ENCODE measurements at places on chromosomes 2 and 18.

DNA sequence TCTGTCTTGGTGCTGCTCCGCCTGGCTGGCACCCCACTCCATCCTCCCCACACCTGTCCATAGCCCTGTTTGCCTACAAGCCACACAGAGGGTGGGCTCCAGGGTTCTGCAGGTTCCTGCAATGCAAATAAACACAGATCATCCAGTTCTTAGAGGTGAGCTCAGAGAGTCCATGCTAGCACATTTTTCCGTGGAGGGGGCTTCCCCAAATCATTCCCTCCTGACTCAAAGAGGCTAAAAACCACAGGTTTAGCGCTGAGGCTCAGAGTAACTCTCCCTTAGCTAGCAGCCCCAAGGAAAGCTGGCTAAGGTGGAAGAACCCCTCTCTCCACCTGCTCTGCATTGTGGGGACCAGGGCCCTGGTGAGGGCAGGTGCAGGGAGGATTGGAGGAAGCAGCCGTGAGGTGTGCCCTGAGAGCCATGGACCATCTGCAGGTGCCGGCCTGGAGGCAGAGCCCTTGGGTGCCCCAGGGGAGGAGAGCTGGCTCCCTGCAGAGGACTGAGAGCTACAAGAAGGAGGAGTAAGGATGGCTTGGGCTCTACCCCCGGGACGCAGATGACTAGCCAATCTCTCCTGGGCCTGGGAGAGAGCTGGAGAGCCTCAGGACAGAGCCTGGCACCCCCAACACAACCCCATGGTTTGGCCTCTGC lies 23.8 kb upstream of the TEX44 start:
- H3K27ac ChIP-seq = no peak overlapping the region
- no peaks in the 10 kb centered on the region for H3K27me3 ChIP-seq
- no peak overlapping the region for H3K4me3 ChIP-seq
- H3K4me1 ChIP-seq = no peaks in the 10 kb centered on the region
- H3K36me3 ChIP-seq = no peaks in the 10 kb centered on the region
- DNase-seq = no peak

- no peak overlapping the region for H3K27ac ChIP-seq
- H3K4me1 ChIP-seq = peaks cover 7% of the 10 kb centered on the region
- H3K27me3 ChIP-seq = no peaks in the 10 kb centered on the region
- H3K4me3 ChIP-seq = no peak overlapping the region
These were observed 81.6 kb downstream of the CIB4 start for GRCh38 chr2:26559556-26559955.

DNA sequence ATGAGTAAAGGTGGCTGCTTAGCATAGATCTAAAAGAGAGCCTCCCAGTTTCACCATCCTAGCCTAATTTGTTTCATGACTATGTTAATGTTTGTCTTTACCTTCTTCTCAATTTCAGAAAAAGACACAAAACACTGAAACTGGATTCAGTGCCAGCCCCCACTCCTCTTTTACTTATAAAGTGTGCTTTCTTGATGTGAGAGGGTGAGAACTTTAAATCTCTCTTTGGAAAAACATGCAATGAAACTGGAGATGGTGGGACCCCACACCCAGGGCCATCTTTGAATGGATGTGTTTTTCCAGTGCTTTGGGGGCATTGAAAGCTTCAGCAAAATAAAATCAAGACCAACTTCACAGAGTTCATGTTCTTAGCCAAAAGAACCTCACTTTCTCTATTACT lies 185.9 kb downstream of the CYRIA start:
- H3K4me1 ChIP-seq = no peaks in the 10 kb centered on the region
- DNase-seq = no peak
- H3K4me3 ChIP-seq = no peak overlapping the region
- H3K27ac ChIP-seq = no peak overlapping the region
- H3K27me3 ChIP-seq = no peaks in the 10 kb centered on the region

GRCh38 chr2:141957321-141957720 lies 173.5 kb downstream of the LRP1B start:
- H3K36me3 ChIP-seq = no peaks in the 10 kb centered on the region
- H3K27ac ChIP-seq = no peak overlapping the region
- H3K27me3 ChIP-seq = no peaks in the 10 kb centered on the region
- H3K4me1 ChIP-seq = no peaks in the 10 kb centered on the region
- H3K4me3 ChIP-seq = no peak overlapping the region

GRCh38 chr2:231530099-231531011 lies at the start of gene NMUR1:
NMUR1 (minus strand) TSS chr2:231530445; CDS start chr2:231530361, 84 bp downstream.
- H3K27ac ChIP-seq = no peak within 1 kb of the TSS
- H3K4me1 ChIP-seq = peaks cover 7% of the 10 kb centered on the region
- DNase-seq = no peak
- no peaks in the 10 kb centered on the region for H3K27me3 ChIP-seq

DNA sequence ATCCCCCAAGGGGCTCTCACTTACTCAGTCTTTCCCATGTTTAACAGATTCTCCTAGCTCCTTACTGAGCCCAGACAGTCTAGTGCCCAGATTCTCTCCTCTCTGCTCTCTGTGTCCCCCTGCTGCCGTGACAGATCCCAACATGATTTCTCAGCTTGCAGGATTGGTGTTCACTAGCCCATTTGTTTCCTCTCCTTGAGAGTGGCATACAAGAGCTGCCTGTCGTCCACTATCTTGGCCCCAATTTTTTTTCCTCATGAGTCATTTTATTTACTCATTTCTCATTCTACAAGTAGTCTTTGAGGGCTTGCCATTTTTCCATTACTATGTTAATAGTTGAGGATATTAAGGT lies 199.9 kb upstream of the FN1 start:
- no peak overlapping the region for H3K4me3 ChIP-seq
- no peaks in the 10 kb centered on the region for H3K27me3 ChIP-seq

- no peak for DNase-seq
- no peaks in the 10 kb centered on the region for H3K4me1 ChIP-seq
- H3K36me3 ChIP-seq = no peaks in the 10 kb centered on the region
- no peak overlapping the region for H3K27ac ChIP-seq
These were observed 745.6 kb upstream of the RAB6C start for GRCh38 chr2:129233751-129234406.

Data from breast epithelium (tissue), 4 donors.